Anterior cingulate cortex (tissue), 58 donors: ENCODE measurements at places on chromosomes 7 and 10.
A peak's percentile ranks its signal among the peaks of the same experiment; 100 is the strongest.

- no peak for DNase-seq
Measured at GRCh38 chr10:95304976-95305375, 14.2 kb upstream of the PDLIM1 start.

GRCh38 chr7:148382596-148382995 lies 208.0 kb upstream of the C7orf33 start:
- no peak for DNase-seq

- DNase-seq: no peak
Measured at GRCh38 chr7:38307640-38308039, 34.2 kb upstream of the TARP start.

GRCh38 chr10:131145756-131146155 lies 165.8 kb downstream of the TCERG1L start:
- no peak for DNase-seq

GRCh38 chr10:101297901-101298486 lies 56.0 kb upstream of the BTRC start:
- DNase-seq: peak; percentile 24

DNA sequence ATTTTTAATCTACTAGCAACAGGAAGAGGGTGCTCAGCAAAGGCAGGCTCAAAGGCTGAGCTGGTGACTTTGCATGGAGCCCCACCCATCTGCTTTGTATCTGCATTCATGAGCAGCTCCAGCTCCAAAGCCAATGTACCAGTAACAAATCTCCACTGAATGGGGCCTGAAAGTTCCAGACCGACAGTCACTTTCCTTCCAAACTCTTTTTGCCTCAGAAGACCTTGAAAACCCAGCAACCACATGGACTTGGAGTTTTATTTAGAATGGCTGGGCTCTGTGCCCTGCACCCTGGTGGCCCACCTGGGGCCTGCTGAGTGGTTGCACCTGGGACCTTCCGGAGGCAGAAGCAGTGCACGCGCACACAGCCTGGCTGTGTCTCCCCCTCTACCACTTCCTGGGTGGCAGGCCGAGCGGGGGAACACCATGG lies 195.0 kb upstream of the PLXNA4 start:
- no peak for DNase-seq

GRCh38 chr10:28763471-28764170 lies 86.3 kb downstream of the BAMBI start:
- no peak for DNase-seq

- DNase-seq: no peak
Measured at GRCh38 chr7:101550641-101551541, 78.2 kb downstream of the MYL10 start.

DNA sequence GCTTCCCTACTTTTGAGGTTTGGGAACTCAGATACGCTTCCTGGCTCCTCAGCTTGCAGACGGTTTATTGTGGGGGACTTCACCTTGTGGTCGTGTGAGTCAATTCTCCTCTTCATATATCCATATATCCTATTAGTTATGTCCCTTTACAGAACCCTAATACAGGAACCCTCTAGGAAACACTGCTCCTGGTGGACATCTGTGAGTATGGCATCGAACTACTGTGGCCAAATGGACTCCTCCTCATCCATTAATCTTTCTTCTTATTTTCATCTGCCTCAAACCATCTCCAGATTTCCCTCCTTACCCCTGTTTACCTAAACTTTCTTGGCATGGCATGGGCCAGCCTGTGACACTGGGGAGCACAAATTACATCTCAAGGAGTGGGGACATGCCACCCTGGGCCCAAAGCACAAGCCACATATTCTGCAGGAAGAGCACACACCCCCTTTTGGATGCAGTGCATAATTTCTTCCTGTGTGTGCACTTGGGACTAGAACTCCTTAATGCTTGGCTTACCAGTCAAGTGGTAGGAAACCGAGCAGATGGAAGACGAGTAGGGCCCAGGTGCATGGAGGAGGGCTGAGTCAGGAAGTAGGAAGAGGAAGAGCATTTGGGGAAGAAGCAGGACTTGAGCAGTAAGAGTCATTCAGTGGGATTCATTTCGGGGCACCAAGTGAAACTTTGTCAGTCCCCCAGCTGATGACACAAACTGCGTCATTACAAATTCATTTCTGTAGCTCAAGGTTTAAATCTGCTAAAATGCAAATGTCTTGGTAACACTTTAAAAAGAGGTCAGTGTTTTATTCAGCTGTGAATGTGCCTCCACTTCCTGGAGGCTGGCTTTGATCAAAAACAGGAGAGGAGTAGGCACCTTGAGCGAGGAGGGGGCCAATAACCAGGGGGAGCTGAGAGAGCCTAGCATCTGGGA lies 80.8 kb upstream of the PLXNA4 start:
- DNase-seq: no peak

GRCh38 chr7:7883394-7883793 lies 85.2 kb upstream of the GLCCI1 start:
- DNase-seq: no peak

GRCh38 chr7:137967143-137968018 lies 34.5 kb downstream of the CREB3L2 start:
- DNase-seq: no peak

GRCh38 chr7:28041508-28042314 lies 138.9 kb downstream of the JAZF1 start:
- DNase-seq: no peak

DNA sequence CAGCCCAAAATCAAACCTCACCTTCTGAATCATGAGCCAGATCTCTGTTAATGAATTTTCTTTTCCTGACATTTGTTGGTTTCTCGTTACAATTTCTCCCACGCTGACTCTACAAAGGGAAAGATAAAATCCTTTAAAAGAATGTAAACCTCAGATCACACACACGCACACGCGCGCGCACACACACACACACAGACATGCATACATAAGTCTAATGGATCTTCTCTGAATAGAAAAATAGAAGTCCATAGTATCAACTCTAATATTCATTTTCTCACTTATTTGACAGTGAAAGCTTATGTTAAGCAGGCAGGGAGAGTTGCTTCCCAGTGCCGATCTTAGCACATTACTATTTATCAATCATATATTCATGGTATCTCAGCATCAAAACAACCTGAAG lies 1.4 kb downstream of the ETV1 start:
- DNase-seq: no peak

- DNase-seq: no peak
Measured at GRCh38 chr7:68407460-68407859, 1190.8 kb upstream of the AUTS2 start.

GRCh38 chr10:86189891-86190290 lies 176.7 kb downstream of the GRID1 start:
- no peak for DNase-seq

DNA sequence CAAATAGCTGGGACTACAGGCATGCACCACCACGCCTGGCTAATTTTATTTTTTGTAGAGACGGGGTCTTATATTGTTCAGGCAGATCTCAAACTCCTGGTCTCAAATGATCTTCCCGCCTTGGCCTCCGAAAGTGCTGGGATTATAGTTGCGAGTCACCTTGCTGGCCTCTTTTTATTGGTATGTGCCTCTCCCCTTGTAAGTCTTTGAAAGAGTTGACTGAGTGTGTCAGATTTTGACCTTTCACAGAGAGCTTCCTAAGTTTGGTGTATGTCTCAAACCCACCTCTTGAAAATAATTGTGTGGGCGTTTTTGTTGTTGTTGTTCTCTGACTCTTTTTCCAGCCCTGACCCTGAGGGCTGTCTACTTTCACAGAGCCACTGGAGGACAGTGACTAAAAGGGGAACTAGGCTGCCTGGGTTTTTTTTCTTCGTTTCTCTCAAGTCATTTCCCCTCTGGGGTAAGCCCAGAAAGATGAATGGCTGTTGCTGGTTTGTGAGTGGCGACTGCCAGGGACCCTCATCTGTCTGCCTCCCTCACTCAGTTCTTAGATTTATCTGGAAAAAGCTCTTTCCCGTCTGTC lies 262.8 kb downstream of the ZEB1 start:
- DNase-seq: no peak

GRCh38 chr10:69329721-69330178 lies 51.5 kb downstream of the HK1 start:
- no peak for DNase-seq

- no peak for DNase-seq
Measured at GRCh38 chr7:121795736-121796135, 77.2 kb upstream of the PTPRZ1 start.

- DNase-seq: no peak
Measured at GRCh38 chr7:129609666-129610065, 1.9 kb upstream of the NRF1 start.

- DNase-seq: no peak
Measured at GRCh38 chr7:55570218-55570873, 2.0 kb downstream of the VOPP1 start.

GRCh38 chr10:61781969-61782403 lies 119.3 kb downstream of the CABCOCO1 start:
- no peak for DNase-seq

- peak; percentile 46 for DNase-seq
Measured at GRCh38 chr10:110498087-110498981, 627 bp downstream of the DUSP5 start.

- peak; percentile 46 for DNase-seq
Measured at GRCh38 chr7:99357701-99358490, 16.6 kb upstream of the ARPC1B start.

- no peak for DNase-seq
Measured at GRCh38 chr7:96021568-96021967, 249.2 kb downstream of the DYNC1I1 start.

GRCh38 chr10:61987951-61988379 lies 86.5 kb downstream of the ARID5B start:
- DNase-seq: no peak

DNA sequence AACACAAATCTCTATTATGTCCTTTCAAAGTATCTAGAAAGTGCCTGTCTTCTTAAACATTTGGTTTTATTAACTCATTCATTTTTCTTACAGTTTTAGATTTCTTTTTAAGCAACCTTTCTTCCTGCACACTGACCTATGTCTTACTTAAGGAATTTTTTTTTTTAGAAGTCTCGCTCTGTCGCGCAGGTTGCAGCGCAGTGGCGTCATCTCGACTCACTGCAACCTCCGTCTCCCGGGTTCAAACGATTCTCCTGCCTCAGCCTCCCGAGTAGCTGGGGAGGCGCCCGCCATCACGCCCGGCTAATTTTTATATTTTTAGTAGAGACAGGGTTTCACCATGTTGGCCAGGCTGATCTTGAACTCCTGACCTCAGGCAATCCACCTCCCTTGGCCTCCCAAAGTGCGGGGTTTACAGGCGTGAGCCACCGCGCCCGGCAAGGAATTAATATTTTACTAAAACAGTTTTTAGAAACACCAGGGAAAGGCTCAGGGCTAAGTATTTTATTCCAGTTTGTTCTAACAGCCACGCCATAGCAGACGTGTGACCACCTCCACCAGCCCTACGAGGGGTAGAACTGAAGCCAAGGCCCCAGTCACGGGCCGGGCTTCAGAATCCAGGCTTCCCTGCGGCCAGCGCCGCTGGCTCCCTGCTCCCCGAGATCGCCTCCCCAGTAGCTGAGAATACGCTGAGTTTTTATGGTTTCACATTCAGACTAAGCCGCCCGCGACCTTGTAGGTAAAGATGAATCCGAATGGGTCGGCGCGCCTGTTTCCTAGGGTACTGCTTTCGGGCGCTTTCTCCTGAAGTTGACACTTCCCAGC lies 941 bp upstream of the LUC7L2 start:
- DNase-seq: peak; percentile 78

DNA sequence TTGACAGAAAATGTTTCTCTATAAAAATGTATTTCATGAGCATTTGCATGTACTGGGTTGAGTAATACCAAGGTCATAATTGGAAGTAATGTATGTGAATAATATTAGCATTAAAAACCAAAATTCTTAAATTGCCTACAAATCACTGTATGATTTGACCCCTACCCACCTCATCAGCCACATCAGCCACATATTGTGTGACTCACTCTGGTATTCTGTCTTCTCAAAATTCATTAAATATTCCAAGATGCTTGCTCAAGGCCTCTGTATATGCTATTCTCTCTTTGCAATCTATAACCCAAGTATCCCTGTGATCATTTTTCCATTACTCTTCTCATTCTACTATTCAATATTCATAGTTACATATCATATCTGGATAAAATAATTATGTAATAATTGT lies 21.4 kb downstream of the POT1 start:
- DNase-seq: no peak

DNA sequence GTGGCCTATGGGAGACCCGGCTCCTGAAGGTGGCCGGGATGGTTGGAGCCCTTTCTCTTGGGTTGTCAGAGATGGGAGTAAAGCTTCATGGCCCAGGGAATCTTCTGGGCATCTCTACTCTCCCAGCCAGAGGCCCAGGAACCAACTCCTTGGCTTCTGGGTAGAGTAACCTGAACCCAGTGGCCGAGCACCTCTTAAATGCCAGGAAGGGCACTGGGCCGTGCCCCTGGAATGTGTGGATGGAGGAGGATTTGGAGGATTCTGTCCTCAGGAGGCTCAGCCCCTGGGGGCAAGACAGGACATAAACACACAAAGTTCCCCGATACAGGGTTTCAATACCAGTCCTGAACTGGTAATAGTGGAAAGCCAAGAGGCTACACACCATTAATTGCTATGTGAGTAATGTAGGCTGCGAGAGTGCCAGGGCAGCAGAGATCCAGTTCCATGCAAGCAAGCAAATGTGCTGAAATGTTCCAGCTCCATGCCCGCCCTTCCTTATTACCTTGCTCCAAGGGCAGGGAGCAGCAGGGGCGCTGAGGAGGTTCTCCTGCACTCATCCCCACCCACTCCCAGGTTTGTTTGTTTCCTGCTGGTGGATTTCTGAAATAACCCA lies 1.2 kb downstream of the PALD1 start:
- DNase-seq: no peak

GRCh38 chr10:88672041-88672440 lies 7.8 kb downstream of the LIPF start:
- DNase-seq: no peak

DNA sequence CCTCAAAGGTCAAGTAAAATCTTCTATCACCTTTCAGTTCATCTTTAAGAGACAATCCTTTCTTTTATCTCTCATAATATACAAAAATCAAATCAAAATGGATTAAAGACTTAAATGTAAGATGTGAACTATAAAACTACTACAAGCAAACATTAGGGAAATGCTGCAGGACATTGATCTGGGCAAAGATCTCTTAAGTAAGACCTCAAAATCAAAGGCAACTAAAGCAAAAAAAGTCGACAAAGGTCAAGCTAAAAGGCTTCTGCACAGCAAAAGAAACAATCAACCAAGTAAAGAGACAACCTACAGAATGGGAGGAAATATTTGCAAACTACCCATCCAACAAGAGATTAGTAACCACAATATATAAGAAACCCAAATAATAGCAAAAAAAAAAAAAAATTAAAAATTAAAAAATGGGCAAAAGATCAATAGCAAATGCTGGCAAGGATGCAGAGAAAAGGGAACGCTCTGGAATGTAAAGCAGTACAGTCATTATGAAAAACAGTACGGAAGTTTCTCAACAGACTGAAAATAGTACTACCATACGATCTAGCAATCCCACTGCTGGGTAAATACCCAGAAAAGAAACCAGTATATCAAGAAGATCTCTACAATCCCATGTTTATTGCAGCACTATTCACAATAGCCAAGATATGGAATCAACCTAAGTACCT lies 41.7 kb downstream of the TNPO3 start:
- DNase-seq: no peak

- no peak for DNase-seq
Measured at GRCh38 chr7:22597844-22598243, 97.9 kb upstream of the STEAP1B start.
